HCEC 1CT (cell line): ENCODE measurements at places on chromosomes 4 and X.

GRCh38 chrX:20952180-20952579 lies 422.0 kb upstream of the CNKSR2 start:
- no peak for DNase-seq

DNA sequence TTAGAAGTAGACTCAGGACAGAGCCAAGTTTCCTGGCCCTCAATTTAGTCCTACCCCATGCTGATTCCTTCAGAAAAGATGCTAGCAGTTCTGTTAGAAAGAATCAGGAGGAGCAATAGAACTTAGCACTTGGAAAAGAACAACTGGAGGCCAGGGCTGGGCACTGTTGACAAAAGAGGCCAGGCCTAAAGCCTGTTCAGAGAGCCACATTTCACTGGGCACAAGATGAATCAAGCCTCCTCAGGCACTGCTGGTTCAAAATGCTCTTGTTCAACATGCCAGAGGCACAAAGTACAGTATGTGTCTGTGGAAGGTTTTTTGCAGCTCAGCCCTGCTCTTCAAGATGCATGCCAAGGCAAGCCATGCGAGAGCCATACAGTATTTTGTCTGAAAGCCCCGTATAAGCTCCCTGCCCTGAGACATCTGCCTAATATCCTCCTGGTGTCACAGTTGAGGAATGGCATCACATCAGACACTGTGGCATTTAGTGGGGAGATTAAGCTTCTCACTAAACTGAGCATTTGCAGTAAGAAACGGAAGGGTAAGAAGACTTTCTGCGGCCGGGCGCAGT lies 53.7 kb downstream of the RASL11B start:
- DNase-seq = no peak

DNA sequence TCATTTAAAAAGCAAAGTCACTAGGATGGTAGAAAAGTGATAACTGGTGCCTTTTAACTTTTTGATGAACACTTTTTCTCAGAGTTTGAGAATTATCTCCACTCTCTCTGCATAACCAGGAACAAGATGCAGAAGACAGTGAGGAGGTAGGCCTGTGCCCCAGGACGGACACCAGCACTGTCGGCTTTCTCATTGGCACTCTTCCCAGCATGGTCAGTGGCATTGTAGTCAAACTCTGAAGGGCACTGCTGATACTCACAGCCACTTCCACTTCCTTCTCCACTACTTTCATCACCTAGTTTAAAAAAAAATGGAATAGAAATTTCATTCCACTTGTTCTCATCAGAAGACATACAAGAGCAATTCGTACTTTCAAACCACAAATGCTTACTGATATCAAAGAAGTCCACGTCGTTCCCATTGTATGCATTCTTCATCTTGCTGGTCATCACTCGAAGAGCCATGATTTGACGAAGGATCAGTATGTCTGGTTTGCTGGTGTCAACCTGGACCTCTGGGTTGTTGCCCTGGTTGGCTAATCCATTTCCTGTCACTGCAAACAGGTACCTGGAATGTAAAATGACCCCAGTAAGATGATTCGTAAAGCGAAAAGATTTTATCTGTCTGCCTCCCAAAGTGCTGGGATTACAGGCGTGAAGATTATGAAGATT lies 84.8 kb upstream of the TFDP3 start:
- no peak for DNase-seq

DNA sequence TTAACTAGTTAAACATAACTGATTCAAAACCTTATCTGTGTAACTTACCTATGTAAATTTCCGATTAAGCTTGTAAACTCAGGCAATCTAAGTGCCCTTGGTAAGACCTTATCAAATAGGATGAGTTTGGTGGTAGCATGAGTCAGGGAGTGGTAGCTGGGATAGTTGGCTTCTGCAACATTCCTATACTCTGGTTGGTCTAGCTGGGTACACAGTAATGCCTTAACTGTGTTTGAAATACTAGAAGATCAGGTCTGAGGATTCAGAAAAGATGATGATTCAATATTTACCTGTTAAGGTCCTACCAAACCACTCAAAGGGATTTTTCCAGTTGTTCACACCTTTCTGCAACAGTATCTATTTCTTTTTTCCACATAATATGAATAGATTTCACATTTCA lies 5.3 kb downstream of the YIPF7 start:
- DNase-seq = no peak

- DNase-seq = peak; percentile 48
Observed at GRCh38 chrX:132041015-132041414, 17.9 kb downstream of the STK26 start.

DNA sequence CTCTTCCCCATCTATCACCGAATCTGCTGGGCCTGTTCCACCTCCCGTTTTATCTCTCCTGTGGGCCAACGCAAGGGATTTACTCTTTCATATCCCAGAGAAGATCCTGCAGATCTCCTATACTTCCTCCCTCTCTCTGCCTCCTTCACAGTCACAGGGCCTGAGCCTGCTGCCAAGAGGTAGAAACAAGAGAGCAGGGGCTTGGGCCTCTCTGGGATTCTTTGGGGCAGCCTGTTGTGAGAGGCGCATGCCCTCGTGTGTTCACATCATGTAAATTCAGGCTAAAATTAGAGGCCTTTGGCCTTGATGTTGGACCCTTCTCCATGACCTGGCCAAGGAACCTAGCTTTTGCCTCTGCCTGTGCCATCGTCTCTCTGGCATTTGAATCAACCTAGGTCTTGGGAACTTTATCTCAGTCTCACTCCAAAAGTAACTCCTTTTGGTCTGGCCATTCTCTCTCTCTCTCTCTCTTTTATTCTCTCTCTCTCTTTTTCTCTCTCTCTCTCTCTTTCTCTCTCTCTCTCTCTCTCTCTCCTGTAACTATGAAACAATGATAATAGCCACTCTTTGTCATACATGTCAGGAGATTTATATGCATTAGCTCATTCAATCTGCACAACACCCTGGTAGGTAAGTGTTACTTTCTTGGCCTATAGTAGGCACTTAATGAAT lies 20.0 kb upstream of the EFNB1 start:
- DNase-seq = no peak

DNA sequence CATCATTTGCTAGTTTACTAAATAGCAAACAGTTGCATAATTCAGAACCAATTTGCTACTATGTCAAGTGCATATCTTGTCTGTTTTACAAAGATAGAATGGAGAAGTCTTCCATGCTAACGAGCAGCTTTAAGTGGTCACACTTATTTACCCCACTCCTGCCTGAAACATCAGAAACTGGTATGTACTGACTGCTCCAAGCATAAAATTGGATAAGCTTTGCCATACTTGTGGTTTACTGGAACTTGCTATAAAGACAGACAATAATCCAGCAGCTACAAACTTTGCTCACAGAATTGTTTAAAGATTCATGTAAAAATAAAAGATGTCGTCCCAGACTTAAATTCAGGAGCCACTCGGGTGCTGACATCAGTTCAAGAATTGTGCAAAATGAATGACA lies 13.3 kb upstream of the CDKL2 start:
- DNase-seq = no peak

DNA sequence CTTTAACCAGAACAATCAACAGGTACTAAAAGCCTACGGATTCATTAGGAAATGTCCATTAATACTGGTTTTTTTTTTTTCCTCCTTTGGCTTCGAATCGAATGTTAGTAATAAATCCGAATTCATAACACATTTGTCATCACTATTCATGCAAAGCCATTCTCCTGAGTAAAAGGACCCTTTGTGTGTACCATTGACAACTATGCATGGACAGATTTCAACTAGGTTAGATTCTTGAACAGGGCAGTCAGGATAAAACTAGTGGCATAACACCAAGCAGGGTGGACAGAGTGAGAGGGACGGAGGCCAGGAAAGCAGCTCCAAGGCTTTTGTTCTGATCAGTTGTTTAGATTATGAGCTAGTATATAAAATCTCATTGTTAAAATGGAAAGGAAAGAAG lies 1722.0 kb upstream of the TENM3 start:
- no peak for DNase-seq

DNA sequence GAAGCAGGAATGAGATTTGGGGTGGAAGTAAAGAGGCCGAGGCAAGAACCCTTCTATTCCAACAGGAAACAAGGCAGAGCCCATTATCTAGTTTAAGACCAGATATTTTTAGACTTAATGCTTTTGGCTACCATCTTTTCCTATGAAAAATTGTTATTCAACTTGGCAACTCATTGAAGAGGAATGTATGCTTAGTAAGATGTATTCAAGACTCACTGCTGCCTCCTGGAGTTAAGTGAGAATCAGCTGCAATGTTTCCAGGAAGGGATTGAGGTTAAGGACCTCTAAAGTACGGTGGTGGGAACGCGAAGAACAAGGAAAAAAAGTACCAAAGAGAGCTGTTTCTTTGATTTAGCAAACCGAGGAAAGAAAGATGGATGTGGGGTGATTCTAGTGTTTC lies 89.1 kb downstream of the RAPGEF2 start:
- peak; percentile 71 for DNase-seq

- DNase-seq = no peak
Observed at GRCh38 chr4:98521486-98521885, 136.9 kb downstream of the TSPAN5 start.

- DNase-seq = no peak
Observed at GRCh38 chrX:65846974-65847373, 179.5 kb downstream of the MSN start.

DNA sequence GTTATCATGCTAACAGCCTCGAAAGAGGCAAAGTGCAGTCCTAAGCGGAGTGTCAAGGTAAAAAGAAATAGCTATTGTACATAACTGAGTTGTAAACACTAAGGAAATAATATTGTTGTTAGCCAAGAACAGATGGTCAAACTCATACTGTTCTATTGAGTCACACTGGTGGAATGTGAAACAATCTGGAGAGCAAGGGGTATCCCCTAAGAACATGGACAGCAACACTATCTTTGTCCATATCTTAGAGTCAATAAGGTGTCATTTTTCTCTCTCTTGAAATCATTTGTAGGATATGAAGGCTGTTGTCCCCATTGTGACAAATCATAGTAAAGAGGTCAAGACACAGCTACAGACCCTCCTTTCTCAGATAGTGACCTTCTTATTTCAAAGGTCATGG lies 4.5 kb upstream of the PDGFC start:
- peak; percentile 83 for DNase-seq

- DNase-seq = peak; percentile 22
Observed at GRCh38 chr4:38681281-38681991, 17.4 kb downstream of the KLF3 start.

DNA sequence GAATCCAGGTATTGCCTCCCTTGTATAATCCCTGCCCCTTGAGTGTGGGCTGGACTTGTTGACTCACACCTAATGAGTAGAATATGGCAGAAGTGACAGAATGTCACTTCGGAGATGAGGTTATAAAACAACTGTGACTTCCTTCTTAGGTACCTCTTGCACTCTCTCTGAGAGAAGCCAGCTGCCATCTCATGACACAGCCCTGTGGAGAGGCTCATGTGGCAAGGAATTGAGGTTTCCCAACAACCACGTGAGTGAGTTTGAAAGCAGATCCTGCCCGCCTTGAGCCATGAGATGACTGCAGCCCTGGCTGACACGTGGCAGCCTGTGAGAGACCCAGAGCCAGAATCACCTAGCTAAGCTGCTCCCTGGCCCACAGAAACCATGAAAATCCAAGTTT lies 13.5 kb downstream of the ASB11 start:
- peak; percentile 56 for DNase-seq

DNA sequence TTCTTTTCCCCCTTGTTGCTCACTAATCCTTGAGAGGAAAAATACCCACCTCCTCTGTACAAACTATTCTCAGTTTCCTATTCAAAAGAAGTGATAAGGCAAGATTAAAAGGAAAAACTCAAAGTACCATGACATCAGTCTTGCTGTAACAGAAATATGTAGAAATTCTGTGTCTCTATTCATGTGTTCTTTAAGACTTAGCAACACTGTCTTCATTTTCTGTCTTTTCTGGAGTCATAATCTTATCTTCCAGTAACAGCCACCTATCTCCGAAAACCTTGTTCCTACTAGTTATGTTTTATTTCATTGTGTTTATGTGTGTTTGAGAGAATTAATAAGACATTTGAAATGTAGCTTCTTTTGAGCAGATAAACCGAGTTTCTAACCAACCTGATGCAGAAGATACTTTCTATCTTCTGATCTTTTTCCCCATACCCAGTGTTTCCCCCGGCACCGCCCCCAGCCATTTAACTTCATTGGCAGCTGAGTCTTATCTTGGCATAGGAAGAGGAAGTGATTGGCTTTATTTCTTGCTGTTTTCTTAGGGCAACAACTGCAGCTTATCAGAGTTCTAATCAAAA lies 8.0 kb downstream of the FAM241A start:
- no peak for DNase-seq

DNA sequence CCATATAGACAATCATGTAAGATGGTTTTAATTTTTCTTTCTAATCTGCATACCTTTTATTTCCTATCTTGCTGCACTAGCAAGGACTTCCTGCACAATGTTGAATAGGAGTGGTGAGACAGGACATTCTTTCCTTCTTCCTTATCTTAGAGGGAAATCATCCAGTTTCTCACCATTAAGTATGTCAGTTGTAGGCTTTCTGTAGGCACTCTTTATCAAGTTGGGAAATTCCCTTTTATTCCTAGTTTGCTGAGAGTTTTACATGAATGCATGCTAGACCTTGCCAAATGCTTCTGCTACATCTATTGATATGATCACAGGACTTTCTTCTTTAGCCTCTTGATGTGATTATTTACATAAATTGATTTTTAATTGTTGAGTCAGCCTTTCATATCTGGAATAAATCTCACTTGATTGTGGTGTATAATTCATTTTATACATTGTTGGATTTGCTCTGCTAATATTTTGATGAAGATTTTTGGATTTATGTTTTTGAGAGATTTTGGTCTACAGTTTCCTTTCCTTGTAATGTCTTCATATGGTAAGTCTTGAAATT lies 23.8 kb downstream of the RNF175 start:
- DNase-seq = no peak

DNA sequence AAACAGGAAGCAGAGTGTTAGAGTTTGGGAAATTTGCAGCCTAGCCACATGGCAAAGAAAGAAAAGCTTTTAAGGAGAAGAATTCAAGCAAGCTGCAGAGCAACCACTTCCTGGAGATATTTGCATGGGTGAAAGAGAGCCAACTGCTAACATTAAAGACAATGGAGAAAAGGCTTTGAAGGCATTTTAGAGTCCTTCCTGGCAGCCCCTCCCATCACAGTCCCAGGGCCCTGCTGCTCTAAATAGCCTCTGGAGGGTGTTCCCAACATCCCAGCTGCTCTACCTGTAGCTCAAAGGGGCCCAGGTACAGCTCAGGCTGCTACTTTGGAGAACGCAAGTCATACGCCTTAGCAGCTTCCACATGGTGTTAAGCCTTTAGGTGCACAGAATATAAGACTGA lies 235.9 kb upstream of the FMR1 start:
- no peak for DNase-seq

- DNase-seq = no peak
Observed at GRCh38 chr4:185016946-185017758, 1.1 kb upstream of the HELT start.
